ENCODE measurements at places on chromosomes 6 and 20.

DNA sequence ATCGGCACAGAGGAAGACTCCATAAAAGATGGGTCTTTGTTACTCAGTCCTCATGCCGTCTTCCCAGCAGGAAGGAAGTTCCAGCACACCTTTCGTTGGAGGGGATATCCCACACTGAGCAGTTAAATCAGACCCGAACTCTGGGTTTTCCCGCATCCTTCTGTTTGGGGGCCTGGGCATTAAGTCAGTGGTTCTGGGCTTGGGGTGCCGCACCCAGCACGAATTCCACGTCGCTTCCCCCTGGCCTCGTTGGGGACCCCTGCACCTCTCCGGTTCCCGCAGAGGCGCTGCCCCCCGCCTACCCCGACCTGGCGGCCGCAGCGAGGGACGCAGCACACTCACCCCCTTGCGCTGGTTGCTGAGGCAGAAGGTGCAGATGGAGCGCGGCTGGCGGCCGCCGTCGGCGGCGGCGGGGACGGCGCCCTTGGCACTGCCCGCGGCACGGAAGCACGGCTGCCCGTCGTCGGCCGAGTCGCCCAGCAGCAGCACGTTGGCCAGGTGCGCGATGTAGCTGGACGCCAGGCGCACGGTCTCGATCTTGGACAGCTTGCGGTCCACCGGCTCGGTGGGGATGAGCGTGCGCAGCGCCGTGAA lies 641 bp downstream of the TCF15 start:
- no peak for DNase-seq

DNA sequence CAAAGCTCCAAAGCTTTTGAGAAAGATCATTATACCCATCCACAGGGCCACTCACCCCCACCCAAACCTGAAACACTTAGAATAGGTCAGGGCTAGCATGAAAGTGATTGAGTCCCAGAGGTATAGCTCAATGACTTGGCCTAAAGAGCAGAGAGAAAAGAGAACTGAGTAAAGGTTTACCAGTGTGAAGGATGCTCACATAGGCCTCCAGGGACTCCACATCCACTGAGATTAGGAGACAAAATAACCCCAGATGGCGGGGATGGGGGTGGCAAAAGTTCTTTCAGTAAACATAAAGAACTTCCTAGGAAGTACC lies 12.2 kb downstream of the SAYSD1 start:
- DNase-seq: no peak

DNA sequence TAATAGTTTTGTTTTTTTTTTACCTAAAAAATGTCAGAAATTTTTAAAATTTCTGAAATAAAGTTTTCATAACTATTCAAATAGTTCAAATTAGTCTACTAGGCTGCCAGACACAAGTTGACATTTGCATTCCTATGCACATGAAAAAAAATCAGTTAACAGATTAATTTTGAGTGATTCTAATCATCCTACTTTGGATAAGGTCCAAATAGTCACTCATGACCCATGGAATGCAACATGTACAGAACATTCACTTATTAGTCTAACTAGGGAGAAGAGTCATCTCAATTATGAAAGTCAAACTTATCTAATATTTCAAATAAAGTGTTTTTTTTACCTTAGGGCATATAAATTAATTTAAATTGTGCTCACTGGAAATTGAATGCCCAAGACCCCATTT lies 390.2 kb downstream of the EPM2A start:
- no peak for DNase-seq

DNA sequence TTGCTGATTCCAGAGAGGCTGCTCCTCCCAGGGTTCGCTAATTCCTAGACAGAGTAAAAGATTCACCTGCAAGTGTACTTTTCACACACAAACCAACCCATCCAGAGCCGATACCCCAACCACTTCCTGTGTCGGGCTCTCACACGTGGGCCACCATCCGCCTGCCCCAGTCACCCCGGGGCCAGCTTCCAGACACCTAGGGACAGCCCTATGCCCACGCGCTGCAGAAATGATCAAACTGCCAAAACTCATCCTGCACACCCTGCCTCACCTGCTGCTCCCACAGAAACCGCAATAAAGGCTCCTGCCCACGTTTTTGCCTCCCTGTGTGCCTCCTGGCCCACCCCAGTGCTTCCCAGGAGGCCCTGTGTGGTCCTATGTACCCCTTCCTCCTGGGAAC lies 59.5 kb downstream of the PSMG4 start:
- DNase-seq: no peak

- peak; percentile 7 for DNase-seq
Measured at GRCh38 chr6:160978141-160978901, 13.2 kb upstream of the MAP3K4 start.

GRCh38 chr6:165059032-165059431 lies 250.4 kb downstream of the C6orf118 start:
- DNase-seq: no peak

DNA sequence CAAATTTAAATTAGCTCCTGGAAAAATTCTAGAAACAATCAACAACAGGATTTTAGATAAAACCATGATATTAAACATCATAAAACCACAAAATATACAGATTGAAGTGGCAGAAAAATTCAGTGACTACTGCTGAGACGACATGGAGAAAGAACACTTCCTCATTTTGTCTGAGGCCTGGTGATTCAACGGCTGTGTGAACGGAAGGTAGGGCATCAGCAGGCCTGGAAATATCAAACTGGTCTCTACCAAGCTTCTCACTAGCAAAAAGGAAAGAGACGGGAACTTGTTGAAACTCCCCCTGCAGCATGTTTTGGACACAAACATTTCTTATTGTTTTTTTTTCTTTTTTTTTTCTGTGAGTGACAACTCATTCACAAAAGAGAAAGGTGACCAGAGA lies 58.0 kb upstream of the AHI1 start:
- DNase-seq: no peak

DNA sequence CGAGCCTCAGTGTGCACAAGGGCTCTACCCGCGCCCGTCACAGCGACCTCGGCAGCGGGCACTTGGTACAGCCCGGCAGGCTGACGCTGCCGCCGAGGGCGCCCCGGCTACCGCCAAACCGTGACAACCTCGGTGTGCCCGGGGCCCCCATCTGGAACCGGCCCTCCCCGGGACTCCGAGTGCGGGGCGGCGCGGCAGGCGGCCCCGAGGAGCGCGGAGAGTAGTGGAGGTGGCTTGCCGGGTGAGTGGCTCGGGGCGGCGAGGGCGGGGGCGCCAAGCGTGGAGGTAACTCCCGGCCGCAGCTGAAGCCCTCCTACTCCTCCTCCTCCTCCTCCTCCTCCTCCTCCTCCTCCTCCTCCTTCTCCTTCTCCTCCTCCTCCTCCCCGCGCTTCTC lies at the start of gene ISM1:
Gene ISM1, plus strand, starts transcription at position 371 of the 394 bp plus-strand sequence. CDS start 503 bp downstream, outside the sequence.
- DNase-seq: no peak

GRCh38 chr6:21230536-21230935 lies 363.0 kb upstream of the SOX4 start:
- no peak for DNase-seq

DNA sequence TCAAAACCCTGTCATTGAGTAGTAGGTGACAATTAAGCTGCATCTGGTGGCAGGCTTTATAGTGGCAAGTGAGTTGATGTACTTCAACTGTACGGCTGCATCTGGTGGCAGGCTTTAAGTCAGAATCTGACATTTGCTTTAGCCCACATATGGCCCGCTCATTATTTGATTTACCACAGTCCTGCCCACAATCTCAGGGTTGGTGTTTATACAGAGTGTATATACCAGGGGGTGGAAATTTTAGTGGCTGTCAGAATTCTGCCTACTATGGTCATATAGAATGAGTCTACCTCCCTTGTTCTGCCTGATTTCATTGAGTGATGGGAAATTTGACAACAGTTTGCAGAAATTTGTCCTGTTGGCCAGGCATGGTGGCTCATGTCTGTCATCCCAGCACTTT lies 112.3 kb downstream of the SMAP1 start:
- no peak for DNase-seq

DNA sequence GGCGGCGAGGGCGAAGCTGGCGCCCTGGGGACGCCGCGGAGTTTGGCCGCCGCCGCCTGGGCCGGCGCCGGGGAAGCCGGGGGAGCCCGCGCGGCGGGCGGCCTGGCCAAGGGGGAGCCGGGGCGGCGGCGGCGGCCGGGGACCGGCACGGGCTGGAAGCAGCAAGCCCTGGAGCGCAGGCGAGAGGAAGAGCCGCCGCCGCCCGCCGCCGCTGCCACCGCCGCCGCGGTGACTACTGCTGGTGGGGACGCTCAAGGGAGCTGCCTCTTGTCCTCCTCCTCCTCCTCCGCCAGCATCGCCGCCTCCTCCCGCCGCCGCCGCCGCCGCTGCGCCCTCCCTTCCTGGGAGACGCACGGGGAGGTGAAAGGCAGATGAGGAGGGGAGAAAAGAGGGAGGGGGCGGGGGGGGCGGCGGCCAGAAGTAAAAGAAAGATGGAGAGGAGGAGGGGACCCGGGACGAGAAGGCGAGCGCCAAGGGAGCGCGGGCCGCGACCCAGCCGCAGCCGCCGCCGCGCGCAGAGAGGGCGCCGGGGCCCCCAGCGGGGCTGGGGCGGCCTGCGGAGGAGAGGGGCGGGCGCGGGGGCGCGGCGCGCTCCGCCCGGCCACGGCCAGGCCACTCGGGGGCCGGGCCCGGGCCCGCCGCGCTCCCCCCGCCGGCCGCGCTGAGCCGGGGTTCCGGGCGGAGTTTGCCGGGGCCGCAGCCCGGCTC lies 846 bp downstream of the PDE10A start:
- peak; percentile 29 for DNase-seq

DNA sequence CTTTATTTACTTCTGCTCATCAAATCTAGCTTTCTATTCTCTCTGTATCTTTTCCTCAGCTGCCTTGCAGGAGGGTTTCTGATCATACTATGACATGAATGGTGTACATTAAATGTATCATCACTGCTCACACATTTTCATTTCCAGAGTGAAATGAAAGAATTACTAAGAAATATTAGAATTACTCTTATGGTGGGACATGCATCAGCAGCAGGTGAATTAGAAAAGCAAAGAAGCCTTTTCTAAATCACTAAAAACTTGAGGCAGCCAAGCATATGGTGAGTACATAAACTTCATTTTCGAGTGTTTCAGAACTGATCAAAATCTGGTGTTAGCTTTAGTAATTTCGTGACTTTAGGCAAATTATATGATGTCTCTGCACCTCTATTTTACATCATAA lies 23.6 kb downstream of the IL17A start:
- DNase-seq: no peak

- no peak for DNase-seq
Measured at GRCh38 chr6:53241938-53242337, 93.3 kb upstream of the GCM1 start.

DNA sequence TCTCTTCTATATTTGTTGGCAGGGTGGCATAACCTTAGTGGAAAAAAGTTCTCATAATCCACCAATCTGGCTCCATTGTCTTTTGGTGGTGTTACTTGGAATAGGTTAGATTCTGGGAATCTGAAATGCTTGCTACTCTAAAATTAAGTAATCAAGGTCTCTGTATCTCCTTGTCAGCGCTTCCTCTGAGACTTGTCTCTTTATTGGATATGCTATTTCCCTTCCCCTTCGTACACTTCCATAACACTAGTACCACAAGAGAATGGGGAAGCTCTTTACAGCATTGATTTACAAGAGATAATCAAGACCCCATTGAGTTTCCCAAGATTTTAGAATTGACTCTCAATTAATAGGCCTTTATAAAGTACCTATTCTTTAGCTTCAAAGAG lies 280.2 kb downstream of the ADGB start:
- no peak for DNase-seq

DNA sequence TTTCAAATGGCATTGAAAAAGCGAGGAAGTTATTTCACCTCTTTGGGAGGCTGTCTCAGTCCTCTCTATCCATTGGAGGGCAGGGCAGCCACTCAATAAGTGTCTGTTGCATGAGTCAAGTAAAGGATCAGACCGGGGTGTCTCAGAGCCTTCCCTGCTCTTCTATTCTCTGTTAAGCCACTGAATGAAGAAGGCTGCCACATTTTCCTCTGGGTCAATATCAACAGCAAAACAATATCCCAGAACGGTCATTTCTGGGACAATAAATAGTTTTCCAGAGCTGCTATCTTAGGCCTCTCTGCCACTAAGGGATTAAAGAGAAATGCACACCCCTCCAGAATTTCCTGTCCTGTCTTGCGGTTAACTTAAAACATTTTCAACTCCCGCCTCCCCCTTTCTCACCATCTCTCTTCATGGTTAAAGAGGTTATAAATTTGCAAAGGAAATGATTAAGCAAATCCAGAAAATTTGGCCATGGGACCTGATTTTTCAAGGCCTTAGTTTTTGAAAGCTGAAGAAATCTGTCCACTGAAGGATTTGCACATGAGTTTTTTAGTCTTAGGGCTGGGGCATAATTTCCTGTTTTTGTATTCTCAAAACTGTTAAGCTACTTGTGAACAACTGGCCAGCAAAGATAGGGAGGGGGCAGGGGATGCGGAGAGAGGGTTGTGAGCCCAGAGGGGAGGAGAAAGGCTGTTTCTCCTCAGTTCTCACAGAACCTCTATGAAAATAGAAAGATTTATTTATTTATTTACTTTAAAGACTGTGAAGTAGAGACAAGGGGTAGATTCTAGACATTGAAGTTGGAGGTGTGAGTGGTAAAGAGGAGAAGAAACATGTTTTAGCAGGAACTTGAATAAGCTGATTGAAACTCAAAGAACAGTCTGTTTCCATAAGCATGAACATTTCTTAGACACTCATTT lies 135.7 kb downstream of the BCAS1 start:
- peak; percentile 95 for DNase-seq

- no peak for DNase-seq
Measured at GRCh38 chr6:56348578-56348977, 101.2 kb upstream of the COL21A1 start.

DNA sequence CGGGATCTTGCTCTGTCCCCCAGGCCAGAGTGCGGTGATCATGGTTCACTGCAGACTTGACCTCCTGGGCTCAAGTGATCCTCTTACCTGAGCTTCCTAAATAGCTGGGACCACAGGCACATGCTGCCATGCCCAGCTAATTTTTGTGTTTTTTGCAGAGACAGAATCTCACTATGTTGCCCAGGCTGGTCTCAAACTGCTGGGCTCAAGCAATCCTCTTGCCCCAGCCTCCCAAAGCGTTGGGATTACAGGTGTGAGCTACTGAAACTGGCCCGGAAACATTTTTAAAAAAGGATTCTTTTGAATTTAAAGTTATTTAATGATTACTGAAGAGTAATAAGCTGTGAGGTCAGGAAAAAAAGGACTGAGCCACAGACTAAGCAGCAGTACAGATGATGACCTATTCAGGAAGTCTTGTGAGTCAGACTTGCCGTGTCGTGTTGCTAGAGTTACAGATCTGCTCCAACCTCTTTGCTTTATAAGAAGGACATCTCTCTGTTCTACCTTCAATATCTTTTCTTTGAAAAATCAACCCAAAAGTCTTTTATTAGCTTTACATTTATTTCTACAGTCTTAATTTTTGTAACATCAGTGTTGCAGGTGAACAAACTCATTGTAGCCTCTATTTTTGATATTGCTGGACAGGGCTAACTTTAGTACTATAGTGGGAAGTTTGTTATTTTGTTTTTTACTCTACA lies 108.7 kb downstream of the NCOA3 start:
- DNase-seq: peak; percentile 89

GRCh38 chr6:23533311-23533710 lies 592.7 kb upstream of the NRSN1 start:
- DNase-seq: no peak

GRCh38 chr6:84500726-84501125 lies 263.7 kb downstream of the TBX18 start:
- no peak for DNase-seq

- DNase-seq: no peak
Measured at GRCh38 chr6:137700751-137701477, 166.1 kb upstream of the TNFAIP3 start.

GRCh38 chr6:118680452-118681095 lies 29.2 kb upstream of the CEP85L start:
- DNase-seq: no peak

- no peak for DNase-seq
Measured at GRCh38 chr6:6683969-6684833, 95.7 kb downstream of the LY86 start.
